ENCODE measurements at places on chromosomes 7 and 10.

DNA sequence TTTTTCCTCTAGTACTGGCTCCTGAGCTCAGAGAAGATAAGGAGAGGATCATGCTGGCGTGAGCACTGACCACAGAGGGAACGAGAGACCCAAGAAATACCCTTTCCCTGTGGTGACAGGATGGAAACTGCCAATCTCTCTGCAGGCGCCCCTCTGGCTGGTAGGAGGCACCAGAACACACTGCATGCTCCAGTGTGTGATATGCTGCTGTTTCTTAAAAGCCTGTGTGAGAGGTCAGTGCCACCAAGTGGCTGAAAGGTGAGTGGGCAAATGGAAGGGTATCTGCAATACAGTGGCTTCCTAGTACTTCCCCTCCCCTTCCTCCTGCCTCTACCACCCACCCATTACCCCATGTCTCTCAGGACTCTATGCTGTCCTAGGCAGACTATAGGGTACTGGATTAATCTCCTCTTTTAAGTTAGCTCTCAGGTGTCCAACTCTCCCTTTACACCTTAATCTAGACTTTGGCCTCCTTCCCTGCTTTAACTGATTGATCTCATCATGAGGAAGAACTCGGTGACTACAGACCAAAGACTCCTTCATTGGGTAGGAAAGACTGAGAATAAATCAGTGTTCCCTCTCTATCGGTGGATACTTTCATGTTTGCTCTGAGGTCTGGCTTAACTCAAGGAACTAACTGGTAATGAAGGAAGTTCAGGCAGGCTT is 283.6 kb downstream of the ADRA2A start:
- peak; percentile 17 for DNase-seq

- DNase-seq, result no peak
These were observed 78.0 kb upstream of the MACROH2A2 start for GRCh38 chr10:69974551-69975155.

- no peak for DNase-seq
These were observed 20.2 kb downstream of the HIP1 start for GRCh38 chr7:75718390-75719031.

DNA sequence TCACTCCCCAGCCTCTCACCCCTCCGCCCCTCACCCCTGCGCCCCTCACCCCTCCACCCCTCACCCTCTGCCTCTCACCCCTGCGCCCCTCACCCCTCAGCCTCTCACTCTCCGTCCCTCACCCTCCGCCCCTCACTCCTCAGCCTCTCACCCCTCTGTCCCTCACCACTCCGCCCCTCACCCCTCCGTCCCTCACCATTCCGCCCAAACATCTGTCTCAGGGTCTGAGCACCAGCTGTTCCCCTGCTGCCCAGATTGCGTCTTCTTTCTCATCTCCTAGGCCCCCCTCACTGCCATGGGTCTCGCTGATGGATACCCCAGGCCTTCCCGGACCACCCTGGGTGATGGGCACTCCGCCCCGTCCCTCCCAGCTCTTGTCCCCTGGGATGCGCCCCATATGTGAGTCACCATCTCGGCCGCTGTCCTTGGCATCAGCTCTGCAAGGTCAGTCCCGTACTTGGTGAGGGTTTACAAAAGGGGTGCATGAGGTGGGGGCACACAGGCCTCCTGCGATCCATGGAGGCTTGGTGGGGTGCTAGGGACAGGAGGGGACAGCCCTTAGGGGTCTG is 65.4 kb upstream of the GNA12 start:
- no peak for DNase-seq

DNA sequence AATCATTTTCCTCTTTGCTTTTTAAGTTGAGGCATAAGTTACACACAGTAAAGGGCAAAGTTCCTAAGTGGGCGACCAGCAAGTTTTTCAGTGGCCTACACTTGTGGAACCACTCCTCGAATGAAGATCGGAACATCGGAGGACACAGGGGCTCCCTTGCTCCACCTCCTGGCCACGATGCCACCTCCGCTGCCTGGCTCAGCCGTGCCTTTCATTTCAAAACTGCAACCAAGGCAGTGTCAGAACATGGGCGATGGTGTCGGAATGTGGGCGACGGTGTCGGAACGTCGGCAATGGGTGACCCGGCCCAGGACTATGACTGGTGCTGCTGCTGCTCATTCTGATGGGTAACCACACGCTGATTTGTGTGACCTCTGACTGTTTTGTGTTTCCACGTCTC is 9.6 kb upstream of the VIPR2 start:
- DNase-seq, result no peak

- no peak for DNase-seq
These were observed 57.8 kb downstream of the PRLHR start for GRCh38 chr10:118537623-118538022.

DNA sequence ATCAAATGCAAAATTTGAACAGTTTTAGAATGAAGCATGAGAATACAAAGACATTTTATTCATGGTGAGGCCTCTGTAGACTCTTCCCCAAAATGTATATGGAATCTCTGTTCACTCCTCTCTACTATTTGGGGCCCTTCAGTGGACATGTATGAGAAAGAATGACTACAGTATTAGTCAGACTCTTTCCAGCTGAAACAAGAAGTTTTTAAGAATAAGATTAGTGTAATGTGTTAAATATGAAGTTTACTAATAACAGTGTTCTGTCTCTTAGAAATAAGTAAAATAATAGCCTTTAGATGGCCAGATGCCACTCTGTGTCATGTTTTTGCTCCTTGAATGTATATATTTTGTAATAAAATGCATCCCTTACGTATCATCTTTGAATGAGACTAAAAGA is 585.6 kb downstream of the SUGCT start:
- DNase-seq, result peak; percentile 24

- no peak for DNase-seq
These were observed 424.8 kb downstream of the MDFIC start for GRCh38 chr7:115346685-115347084.

DNA sequence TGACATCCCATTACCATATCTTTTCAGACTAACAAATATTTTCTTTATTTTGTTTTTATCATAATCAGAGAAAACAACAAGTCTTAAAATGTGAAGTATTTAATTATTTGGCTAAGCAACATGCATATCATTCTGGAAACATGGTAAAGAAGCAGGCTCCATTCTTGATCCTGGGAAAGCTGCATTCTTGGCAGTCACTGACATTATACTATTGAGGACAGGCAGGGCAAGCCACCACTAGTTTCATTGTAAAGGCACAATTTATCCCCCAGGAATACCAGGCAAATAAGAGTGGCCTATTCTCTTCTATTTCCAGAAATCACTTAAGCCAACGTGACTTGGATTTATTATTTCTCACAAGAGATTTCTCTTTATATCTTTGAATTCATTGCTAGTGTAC is 153.8 kb upstream of the AKR1E2 start:
- DNase-seq, result peak; percentile 29

GRCh38 chr7:157061979-157062378 is 51.5 kb upstream of the MNX1 start:
- no peak for DNase-seq

DNA sequence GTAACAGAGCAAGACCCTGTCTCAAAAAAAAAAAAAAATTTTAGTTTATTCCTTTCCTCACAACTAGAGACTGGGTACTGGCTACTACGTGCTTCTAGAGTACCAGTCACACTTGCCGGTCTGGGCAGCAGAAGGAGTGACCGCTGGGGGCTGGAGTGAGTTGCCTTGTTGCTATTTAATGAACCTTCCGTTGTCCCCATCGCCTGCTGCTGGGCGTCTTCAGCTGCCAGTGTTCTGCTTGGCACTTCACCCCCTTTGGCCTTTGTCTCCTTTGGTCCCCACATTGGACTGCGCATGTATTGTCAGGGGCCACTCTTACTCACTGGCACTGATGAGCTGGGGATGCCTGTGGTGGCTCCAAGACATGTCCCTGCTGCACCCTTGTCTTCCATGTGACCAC is 110.6 kb downstream of the CLEC2L start:
- DNase-seq, result no peak

GRCh38 chr10:73163096-73163495 is 4.7 kb downstream of the ECD start:
- DNase-seq, result no peak

DNA sequence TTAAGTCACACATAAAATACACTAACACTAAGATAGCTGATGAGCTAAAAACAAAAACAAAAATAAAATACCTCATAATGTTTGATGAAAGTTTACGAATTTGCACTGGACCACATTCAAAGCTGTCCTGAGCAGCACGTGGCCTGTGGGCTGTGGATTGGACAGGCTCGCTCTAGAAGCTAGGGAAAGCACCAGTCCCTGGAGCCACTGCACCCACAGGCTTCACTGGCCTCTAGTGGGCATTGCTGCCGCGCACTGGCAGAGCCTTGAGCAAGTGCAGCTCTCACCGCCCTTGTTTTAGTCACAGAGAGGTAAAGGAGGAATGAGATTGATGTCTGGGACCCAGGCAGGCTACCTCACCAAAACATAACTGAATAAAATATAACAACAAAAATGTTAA is 67.6 kb downstream of the PAX2 start:
- no peak for DNase-seq

DNA sequence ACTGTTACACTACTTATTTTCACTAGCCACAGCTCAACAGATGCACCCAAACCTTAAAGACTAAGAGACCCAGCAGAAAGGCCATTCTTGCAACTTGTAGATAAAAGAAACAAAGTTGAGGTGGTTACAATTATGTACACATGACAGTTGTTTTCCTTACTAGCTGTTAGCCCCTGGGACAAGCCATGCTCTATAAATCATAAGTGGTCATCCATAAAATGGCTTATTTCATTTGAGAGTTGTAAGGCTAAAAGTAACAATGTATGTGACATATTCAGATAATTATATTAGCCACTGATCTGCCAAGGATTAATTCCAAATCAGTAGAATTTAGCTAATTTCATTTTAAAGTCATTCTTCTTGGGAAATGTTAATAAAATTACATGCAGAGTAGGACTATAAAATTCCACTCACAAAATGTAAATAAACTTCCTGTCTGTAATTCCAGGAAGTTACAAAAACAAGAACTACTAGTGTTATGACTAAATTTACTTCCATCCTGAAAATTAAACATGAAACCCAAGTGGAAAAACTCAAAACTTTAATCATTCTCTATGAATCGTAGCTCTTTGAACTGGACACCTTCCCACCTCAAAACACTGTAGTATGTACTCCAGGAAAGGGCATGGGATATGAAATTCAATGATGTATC is 13.3 kb downstream of the SLC37A3 start:
- DNase-seq, result no peak

- no peak for DNase-seq
These were observed 40.2 kb downstream of the NUP205 start for GRCh38 chr7:135597926-135598305.

DNA sequence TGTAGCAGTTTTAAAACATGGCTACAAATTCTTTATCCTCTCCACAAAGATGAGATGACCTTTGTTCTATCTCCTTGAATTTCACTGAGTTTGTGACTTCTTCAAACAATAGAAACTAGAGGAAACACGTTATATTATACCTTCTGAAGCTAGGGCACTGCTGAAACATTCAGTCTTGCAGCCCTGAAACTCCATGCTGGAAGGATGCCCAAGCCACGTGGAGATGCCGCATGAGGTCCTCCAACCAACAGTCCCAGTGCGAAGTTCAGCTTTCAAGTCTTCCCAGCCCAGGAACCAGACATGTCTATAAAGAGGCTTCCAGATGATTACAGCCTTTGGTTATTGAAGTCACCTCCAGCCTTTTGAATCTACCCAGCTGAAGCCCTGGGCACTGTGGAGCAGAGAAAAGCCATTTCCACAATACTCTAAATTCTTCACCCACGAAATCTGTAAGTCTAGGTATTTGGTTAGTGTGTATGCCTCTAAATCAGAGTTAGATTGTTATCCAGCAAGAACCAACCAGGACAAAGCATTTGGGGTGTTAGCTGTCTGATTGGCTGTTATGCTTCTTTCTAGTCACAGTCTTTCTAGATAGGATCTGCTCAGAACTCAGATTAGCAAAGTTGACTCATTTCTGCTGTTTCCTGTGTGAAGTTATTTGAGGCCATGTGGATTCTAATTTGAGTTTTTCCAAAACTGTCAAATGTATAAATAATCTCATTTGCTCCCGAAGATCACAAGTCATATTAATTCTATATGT is 186.5 kb upstream of the TMEM72 start:
- peak; percentile 20 for DNase-seq

- no peak for DNase-seq
These were observed 48.4 kb upstream of the CRTAC1 start for GRCh38 chr10:98078774-98079173.

DNA sequence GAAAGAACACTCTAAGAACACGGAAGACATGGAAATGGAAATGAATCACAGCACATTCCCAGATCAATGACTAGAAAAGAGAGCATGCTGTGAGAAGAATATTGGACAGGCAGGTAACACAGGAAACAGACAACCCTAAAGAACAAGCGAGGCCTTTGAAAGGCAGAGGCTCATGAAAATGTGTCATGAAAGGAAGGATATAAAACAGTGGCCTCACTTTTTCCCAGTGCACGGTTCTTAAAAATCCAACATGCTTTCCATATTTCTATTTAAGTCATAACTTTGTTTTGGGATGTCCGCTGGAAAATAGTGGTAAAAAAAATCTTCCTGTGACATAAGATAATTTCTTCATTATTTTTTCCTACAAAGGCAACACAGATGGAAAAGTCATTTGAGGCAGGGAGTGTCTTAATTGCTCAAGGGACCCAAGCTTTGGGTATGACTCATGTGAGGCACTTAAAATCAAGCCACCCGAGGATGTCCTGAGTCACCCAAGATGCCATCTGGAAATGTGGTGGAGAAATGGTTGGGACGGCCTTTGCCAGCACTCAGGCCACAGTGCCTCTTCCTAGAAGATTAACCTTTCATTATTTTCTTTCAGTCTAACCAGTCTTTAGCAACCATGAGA is 17.0 kb downstream of the ITIH5 start:
- DNase-seq, result peak; percentile 1

DNA sequence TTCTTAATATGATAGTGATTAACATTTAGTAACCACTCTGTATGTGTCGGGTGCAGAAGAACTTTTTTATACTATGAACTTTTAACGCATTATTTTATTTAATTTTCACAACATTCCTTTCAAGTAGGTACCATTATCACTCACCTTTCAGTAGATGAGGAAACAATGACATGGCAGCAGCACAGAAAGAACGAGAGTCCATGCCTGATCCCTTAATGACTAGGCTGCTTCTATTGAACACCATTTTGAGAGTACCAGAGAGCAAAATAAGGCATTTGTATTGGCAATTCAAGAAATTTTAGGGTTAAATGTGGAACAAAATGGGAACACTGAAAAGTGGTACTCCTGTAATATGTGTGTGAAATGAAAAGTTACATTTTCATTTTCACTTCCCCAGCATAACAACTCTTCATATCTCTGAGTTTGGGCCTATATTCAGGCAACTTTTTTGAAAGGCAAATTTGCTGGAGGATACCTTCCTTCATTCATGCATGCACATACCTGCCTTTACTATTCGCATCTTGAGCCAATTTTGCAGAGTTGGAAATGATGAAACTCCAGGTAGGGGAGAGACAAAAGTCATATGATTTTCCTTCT is 12.8 kb downstream of the LRRN3 start:
- no peak for DNase-seq

GRCh38 chr7:23469150-23469960 is 936 bp downstream of the IGF2BP3 start:
- DNase-seq, result peak; percentile 34

Data from mesenchymal stem cell (in vitro differentiated cells and primary cell).